ENCODE measurements at places on chromosomes 3 and 15.
A peak's percentile ranks its signal among the peaks of the same experiment; 100 is the strongest.

DNA sequence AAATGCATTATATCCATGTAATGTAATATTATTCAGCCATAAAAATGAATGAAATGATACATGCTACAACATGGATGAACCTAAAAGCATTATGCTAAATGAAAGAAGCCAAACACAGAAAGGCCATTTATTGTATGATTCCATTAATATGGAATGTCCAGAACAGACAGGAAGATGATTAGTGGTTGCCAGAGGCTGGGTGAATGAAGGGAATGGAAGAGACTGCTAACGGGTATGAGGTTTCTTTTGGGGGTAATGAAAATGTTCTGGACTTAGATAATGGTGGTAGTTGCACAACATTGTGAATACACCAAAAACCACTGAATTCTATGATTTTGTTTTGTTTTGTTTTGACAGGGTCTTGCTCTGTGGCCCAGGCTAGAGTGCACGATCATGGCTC is 61.6 kb upstream of the MAP4 start:
- DNase-seq: no peak

- DNase-seq: peak; percentile 43
Observed at GRCh38 chr3:49013738-49014660, 4.4 kb downstream of the DALRD3 start.

DNA sequence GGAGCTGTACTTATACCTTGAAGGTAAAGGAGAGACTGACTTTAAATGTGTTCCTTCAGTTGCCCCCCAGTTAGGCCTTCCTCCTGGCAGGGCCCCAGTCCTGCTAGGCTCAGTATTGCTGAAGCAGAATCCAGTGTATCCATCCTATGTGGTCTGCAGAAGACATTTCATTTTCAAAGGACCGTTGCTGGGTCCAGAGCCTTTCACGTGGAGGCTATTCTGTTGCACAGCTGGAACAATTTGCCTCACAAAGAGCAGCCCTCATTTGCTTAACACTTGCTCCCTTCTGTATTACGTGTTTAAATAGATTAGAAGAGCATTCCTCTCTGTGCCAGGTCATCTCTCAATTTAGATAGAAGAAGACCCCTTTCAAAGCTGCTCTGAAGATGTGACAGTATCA is 78.9 kb upstream of the CFAP20DC start:
- no peak for DNase-seq

GRCh38 chr3:14543446-14543845 is 3.3 kb upstream of the GRIP2 start:
- no peak for DNase-seq

DNA sequence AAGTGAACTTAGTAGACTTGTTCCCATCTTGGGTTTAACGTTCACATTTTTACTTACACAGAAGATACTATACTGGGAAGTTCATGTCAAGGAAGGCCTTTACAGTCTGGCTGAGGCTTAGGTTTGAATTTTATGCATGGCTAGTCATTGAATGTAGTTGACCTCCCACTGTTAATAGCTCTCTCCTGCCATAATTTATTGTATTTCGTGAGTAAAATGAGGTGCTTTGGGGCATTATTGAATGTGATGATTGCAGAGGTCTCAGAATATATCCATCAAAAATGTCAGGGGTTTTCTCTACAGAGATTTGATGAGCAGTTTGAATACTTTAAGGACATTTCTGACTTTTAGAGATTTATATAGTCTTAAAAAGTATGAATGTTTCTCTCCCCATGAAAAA is 356.6 kb upstream of the GRM7 start:
- DNase-seq: no peak

- no peak for DNase-seq
Observed at GRCh38 chr3:194773771-194774455, 88.2 kb downstream of the FAM43A start.

DNA sequence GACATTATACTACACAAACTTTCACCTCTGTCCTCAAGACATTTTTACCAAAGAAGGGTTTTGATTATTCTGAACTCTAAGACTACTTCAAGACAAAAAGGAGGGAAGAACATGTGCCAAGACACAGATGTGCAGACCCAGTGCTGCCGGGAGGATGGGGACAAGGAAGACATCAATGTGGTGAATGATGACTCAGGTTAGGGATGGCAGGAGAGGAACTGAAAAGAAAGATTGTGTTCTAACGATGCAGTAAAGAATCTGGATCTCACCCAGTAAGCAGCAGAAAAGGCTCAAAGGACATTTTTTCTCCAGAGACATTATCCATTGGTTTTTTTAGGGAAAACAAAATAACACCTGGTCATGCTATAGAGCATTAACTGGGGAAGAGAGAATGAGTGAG is 449.9 kb upstream of the NR2F2 start:
- DNase-seq: no peak

- DNase-seq: peak; percentile 41
Observed at GRCh38 chr3:98733812-98734281, 29.3 kb upstream of the ST3GAL6 start.

GRCh38 chr15:51917493-51917892 is 54.1 kb downstream of the LEO1 start:
- peak; percentile 19 for DNase-seq

DNA sequence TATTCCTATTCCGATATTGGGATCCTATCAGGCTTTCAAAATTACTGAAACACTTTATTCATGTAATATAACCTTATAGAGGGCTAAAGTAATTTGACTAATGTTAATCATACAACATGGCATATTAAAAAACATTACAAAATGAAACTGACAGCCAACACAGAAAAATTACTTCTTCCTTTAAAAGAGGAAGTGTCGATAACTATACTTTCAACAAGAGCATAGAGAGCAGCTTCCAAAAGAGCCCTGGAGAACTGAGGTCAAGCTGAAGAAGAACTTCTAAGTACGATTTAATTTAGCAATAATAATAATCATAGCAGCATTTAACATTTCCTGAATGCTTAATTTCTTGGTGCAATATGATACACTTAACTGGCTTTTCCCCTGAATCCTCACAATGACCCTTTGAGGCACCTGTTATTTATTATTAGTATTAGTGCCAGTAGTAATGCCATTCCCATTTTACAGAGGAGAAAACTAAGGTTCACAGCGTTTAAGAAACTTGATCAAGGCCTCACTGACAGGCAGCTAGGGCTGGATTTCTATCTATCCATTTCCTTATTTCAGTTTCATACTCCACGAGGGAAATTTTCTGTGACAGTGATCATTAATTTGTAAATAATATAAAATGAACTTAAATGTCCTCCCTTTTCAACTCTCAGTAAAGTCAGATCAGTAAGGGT is 181.6 kb downstream of the CFAP20DC start:
- DNase-seq: no peak

DNA sequence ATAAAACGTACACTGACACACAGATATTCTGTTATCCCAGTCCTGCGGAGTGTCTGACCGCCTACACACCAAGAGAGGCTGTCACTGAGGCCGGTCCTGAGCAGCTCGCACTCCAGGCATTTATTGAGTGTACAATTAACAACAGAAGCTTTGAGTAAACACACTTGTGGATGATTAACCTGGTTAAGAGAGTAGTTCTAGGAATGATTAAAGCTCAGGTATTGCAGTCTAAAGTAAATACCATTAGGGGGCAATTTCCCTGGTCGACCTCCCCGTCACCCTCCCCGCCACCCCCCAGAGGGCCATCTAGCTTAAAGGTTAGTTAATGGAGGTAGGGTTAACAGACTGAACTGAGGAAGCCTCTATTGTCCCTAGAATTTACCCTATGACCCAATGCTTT is 1278.5 kb downstream of the NSUN3 start:
- DNase-seq: no peak

DNA sequence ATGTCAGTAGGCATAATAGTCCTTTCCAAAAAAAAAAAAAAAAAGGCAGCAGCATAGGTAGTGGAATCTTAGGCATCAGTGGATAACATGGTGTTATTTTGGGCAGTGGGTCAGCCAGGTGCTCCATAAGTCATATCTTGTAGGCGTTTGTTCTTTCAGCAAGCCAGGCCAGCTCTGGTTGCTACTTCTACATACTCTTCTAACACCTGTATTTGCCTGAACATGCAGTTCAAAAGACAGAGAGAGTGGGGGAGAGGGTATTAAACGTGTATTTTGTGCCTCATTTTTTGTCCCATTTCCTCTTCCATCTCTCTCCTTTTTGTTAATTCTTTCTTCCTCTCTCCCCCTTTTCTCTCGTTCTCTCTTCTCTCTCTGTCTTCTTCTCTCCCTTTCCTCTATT is 110.4 kb downstream of the TPRG1 start:
- no peak for DNase-seq

DNA sequence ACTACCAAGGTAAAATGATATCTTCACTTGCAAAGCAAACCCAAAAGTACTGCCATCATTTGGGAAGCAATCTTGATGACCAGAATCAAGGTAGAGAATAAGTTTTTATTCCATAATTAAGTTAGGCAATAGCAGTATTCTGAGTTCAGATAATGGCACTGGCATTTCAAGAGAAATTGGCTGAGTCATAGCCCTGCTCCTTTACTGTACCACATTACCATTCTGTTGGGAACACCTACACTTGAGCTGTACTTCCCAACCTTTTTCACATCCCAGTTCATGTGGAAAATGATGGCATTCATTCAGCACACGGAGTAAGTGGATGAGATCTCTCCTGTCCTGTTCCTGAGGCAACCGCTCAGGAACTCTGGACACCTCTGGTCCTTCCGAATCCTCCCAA is 311.6 kb upstream of the TPRG1 start:
- no peak for DNase-seq

DNA sequence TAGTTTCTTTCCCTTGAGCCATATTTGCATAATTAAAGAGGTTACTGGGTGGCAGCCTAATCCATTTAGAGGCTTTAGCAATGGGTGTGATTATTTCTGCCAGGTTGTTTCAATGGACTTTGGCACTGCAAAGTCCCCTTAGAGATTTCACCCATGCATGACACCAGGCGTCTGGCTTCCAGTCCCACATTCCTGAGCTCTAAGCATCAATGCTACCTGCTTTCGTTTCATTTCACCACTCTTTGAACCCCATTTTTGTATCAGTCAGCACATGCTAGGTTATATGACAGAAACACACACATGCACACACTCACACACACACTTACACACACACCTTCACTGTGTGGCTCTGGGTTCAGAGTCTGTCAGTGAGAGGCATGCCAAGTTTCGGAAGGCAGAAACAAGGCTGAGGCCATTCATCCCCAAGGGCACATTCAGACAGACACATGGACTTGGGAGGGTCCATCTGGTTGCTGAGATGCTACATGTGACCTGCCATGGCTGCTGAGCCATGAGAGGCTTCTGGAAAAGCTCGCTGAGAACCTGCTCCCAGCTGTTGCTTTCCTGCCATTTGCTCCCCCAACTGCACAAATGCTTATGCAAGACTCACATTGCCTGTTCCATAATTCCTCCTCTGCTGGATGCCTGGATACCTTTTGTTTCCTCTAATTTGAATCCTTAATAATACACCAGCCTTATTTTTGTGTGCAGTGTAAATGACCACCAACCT is 354.1 kb downstream of the GABRG3 start:
- DNase-seq: no peak

DNA sequence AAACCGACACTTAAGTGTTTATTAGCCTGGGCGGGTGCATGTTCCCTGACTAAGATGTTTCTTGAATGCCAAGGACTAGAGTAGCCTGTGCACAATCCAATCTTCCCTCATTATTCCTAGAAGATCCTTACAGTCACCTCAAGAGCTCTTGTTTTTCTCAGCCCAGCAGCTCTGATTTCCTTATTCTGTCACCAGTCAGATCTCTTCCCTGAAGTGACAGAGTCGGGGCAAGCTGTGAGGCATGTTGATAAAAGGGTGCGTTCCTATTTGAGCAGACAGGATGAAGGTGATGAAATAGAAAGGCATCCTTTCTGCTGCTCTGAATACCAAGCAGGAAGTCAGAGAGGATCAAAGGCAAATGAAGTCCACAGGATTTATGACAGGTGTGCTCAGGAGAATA is 125.6 kb upstream of the MCTP2 start:
- no peak for DNase-seq

GRCh38 chr3:24513463-24513862 is 18.8 kb upstream of the THRB start:
- DNase-seq: no peak

DNA sequence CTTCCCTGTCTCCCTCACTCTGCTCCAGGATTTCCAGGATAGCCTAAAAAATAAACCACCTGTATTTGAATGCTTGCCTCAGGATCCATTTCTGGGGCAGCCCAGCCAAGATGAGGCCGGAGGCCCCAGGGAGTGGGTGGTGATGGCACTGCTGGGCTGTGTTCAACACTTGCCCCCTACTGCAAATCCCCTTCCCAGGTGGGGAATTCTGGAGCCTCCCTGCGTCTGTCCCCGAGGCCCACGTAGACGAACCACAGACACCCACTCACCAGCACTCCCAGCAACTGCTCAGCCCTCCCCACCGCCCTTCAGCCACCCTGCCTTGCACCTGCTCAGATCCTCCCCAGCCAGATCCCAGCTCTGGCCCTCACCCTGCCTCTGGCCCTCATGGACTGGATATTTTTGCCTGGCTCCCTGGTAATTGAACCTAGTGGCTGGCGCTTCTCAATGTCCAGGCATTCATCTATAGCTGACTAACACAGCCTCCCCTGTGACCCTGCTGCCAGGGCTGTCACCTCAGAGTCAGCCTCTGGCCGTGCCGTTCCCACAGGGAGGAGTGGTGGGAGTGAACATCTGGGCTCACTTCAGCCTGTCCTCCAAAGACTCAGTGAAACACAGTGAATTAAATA is 17.1 kb upstream of the EPB42 start:
- DNase-seq: no peak

DNA sequence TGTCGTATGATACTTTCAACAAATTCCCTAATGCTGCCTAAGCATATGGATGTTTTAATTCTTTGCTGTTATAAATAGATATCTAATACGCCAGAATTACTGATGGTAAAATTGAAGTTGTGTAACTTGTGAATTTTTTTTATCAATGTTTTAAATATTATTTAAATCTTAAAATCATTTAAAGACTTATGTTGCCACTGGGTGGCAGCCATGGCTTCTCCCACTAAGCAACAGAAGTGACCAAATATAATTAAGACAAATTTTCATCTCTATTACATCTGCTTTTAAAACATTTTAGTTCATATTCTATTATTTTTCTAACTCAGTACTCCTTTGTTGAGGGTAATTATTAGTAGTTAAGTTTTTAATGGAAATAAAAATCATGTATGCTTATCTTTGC is 8.1 kb upstream of the IL20RB start:
- DNase-seq: no peak

- no peak for DNase-seq
Observed at GRCh38 chr3:144273601-144274000, 302.0 kb downstream of the DIPK2A start.

DNA sequence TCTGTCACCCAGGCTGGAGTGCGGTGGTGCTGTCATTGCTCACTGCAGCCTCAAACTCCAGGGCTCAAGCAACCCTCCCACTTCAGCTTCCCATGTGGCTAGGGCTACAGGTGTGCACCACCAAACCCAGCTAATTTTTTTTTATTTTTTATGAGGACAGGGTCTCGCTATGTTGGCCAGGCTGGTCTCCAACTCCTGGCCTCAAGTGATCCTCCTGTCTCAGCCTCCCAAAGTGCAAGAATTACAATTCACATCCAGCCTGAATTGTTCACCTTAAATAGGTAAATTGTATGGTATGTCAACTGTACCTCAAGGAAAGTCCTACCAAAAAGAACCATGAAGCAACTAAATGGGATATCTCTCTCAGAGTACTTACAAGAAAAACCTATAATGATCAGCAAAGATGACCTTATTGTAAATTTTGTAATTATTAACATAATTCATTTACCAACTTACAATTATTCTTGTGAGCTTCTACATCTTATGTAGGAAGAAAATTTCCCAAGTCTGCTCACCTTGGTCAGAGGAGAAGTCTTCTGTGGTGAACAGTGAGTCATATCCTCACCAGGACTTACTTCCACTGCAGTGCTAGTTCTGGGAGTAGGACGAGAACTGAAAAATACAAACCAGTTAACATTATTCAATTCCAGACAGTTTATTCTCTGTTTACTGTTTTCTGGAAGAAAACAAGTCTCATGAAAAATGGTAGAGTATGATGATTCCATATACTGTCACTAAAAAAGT is 54.4 kb downstream of the ULK4 start:
- no peak for DNase-seq
